ENCODE measurements at places on chromosomes 5 and 9.
A peak's percentile ranks its signal among the peaks of the same experiment; 100 is the strongest.

- no peak for DNase-seq
Observed at GRCh38 chr9:86304236-86304730, 21.9 kb upstream of the ISCA1 start.

DNA sequence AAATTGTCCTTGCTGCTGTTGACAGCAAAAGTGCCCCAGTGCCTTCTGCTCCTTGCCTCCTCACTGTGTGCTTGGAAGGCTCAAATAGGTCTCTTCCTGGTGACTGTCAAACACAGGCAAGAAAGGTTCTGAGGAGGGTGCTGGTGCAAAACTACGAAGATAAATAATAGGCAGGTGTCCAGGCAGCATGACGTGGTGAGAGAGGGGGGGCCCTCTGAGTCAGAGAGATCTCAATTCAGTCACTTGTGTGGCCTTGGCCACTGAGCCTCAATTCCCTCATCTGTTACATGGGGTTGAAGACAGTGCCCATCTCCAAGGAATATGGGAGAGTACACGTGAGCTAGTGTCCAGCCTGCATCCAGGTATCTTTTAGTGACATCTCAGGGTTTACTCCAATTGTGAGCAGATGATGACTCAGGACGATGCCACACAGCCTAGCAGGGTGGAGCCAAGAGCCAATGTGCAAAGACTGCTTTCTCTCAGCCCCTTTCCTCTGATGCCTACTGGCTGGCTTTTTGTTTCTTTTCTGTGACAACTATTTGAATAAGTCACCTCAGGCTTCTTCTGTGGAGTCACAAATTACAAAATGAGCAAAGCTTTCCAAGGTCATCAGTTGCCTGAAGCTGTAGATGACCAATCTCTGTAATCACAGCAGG lies 29.7 kb upstream of the SMIM32 start:
- DNase-seq: no peak

- DNase-seq: no peak
Observed at GRCh38 chr9:131748411-131748955, 8.6 kb upstream of the RAPGEF1 start.

DNA sequence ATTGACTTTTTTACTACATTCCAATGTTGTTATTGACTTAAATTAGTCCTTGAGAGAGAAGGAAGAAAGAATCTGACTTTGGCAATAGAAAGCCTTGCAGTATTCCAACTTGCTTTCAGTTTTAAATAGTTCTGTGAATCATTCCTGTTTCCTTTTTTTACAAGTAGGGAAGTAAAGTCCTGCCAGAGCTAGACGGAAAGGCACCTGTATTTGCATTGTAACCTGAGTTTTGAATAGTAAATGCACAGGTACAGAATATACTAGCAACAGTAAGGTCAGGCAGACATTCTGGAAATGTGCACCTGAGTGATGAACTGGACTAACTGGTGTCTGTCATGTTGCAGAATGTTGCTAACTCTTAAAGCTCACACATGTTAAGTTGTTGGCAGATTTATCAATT lies 100.9 kb downstream of the PRKACG start:
- DNase-seq: peak; percentile 72

DNA sequence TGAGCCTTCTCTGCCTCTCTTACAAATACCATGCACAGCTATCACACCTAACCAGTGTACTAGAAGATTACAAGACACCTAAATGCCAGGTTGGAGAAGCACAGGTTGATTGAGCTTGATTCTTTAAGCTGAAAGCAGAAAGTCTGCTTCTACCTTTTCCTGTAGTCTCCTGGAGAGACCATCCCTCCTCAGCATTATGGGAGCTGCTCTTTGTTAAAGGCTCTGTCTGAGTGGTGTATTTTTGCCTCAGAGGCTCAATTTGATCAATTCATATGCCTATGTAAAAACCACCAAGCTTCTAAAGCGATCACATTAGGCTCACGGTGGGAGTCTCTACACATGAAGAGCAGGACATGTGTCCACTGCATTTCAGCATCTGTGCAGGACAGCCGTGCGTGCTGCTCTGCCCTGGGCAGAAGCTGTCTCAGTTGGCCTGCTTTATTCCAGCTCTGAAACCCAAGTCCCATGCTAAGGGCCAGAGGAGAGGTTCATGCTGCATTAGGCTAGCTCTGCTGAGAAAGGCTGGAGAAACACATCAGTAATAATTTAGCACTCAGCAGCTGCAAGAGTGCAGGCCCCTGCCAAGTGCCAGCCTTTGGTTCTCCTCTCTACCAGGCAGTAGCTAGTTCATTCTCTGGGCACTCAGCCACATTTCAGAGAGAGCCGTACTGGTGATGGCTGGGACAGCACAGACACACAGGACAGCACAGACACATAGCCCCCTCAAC lies 41.7 kb downstream of the TMEM167A start:
- no peak for DNase-seq

DNA sequence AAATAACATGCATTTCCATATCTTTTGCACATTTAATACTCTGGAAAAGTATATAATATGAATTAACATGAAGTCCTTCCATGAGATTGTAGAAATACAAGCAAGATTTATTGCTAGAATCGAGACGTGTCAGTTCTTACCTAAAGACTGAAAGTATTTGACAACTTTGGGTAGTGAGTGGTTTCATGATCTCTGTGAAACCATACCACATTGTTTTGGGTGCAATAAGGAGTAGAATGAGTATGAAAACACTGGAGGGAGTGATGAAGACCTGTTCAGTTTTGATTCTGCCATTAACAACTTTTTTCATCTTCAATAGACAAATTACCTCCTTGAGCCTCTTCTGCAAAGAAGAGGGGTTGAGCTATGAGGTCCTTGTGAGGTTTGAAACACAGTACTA lies 133.7 kb downstream of the NUDT12 start:
- DNase-seq: no peak

- DNase-seq: no peak
Observed at GRCh38 chr9:130542038-130542437, 37.3 kb upstream of the FUBP3 start.

- DNase-seq: no peak
Observed at GRCh38 chr5:138536665-138537315, 6.2 kb downstream of the ETF1 start.

DNA sequence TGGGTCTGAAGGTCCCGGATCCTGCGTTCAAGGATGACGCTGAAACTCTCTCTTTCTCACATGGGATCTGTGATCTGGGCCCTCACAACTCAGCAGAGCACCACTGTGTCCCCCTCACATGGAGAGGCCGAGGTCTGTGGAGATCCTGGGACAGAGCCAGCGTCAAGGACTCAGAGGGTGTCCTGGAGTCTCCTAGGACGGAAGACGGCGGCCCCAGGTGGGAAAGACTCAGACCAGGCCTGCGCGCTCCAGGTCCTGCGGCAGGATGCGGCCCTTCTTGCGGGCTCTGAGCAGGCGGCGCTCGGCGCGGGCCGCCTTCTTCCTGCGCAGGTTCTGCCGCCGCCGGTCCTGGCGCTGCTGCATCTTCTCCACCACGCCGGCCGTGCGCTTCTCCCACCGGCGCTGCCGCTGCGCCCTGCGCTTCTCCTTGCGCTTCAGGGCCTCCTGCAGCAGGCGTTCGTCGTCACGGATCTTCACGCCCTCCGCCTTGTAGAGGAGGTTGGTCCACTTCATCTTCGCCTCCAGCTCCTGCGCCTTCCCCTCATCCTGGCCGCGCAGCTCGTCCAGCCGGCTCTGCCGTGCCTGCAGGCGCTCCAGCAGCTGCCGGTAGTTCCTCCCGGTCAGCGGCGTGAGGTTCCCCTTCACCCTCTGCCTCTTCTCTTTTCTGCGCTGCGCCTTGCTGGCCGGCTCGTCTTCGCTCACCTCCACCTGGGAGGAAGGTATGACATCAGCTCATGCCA lies 4.2 kb downstream of the SURF6 start:
- no peak for DNase-seq

GRCh38 chr9:113577525-113578261 lies 114.2 kb downstream of the RGS3 start:
- no peak for DNase-seq

GRCh38 chr9:128341435-128341849 lies 1.1 kb downstream of the SLC27A4 start:
- peak; percentile 55 for DNase-seq

DNA sequence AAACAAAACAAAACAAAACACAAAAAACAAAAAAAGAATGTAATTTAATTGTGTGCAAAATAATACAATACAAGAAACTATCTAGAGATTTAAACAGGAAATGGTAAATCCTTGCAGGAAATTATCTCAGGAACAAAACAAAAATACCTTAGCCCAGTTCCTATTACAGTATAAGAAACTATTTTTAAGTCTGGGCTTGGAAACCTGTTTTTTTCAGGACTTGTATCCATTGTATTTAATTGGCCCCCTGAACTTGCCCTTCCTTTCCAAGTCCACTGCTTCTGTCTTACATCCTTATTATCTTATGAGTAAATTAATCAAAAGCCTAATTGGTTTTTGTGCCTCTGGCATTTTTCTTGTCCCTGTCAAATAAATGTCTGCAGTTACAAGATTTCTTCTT lies 48.5 kb downstream of the ST8SIA4 start:
- DNase-seq: no peak

DNA sequence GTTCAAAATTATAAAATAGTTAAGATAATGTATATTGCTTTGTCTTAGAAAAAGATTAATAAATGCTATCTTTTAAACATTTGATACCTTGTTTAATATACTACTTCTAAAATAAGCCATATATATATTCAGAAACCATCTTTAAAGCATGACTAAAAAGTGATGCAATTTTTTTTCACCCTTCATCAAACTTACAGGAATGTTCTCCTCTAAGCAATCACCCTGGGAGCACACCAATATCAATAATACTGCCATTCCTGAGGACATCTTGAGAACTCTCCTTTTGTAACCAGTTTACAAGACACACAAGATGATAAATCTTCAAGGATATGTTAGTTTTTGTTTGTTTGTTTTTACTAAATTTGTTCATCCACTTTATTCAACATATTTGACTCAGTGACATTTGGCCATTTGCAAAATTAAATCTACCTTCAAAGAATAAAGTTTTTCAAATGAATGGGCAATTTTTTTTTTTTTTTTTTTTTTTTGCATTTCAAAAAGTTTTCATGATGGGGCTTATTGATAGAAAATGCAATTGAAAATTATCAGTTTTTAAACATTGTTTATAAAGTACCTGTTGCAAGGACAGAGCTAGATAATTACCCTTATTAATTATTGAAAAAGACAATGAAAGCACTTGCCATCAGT lies 17.2 kb downstream of the FOXD1 start:
- no peak for DNase-seq

DNA sequence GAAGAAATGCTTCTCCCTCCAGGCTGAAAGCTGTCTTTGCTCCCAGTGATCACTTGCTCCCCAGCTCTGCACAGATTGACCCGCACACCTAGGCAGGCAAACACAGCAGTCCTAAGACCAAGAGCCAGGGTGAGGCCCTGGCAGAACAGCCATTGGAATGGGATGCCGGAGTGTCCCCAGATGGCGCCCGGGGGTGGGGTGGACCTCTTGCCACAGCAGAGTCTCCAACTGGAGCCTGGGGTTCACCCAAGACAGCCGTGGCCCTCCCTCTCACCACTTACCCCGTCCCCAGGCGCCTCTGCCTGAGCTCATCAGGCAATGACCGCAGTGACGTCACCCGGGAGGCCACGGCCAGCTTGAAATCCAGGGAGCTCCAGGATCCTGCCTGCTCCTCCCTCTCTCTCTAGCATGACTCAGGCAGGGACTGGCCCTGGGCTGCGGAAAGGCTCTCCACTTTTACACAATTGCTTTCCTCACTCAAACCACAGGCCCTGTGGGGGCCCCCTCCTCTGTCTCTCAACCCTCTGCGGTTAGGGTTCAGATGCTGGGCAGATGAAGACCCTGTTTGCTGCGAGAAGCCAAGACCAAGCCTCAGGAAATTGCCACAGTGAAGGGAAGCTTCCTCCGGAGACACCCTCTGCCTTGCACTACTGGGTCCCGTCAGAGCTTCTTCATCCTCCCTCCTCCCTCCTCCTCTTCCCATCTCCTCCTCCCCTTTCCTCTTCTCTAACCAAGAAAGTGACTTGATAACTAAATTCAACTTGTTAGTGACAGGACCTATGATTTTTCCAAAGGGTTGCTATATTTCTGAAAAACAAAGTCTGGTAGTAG lies 24.3 kb upstream of the PTGES start:
- DNase-seq: no peak

- DNase-seq: no peak
Observed at GRCh38 chr9:87725356-87725899, 491 bp upstream of the CTSL start.

DNA sequence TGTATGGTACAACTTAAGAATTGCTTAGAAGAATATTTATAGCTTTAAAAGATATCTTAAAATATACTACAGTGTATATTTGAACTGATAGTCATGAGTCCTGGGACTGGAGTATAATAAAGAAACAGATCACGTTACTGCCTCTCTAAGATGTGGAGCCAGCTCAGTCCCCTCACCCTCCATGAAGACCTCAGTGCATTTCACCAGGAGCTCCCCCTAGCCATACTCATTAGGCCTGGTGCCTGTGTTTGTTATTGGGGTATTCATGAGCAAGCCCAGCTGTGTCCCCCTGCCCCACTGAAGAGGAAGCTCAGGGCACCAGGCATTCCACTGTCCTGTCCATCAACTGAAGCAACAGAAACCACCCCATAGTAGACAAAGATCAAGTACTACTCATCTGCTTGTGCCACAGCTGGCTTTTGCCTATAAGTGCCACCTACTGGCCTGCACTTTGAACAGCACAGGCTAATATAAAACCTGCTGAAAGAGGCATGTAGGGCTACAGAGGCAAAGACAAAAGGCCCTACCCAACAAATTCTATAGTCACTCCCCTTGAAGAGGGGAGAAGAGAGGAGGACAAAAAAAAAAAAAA lies 850.2 kb upstream of the NUDT12 start:
- DNase-seq: peak; percentile 35

GRCh38 chr5:152349683-152350526 lies 55.2 kb downstream of the NMUR2 start:
- no peak for DNase-seq

GRCh38 chr9:123679330-123679987 lies 250.5 kb downstream of the DENND1A start:
- no peak for DNase-seq

- no peak for DNase-seq
Observed at GRCh38 chr5:148186248-148187003, 16.4 kb upstream of the SPINK6 start.

DNA sequence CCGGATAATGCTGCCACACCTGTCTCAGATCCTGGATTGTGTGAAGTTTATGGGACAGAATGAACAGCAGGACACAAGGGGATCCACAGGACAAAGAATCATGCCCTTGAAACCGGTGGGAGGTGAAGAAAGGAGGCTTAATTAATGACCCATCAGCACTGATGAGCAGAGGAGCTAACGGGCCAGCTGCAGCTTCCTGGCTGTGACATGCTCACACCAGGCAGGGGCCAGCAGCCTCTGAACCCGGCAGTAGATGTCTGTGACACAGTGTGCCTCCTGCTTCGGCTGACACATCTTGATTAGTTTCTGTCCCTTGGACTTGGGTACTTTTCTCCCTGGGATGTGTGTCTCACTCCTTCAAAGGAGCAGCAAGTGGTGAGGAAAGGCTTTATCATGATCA lies 328.8 kb upstream of the BRINP1 start:
- DNase-seq: no peak
